ENCODE measurements at places on chromosomes 3 and 15. TPM values are rescaled to one million over a fixed set of nuclear protein-coding genes. Genes with fewer than 3 reads are reported as not detected.
A peak's percentile ranks its signal among the peaks of the same experiment; 100 is the strongest.

- no peak overlapping the region for H3K27ac ChIP-seq
- H3K27me3 ChIP-seq = no peaks in the 10 kb centered on the region
- no peak for DNase-seq
- H3K4me3 ChIP-seq = no peak overlapping the region
- no peaks in the 10 kb centered on the region for H3K36me3 ChIP-seq
Measured at GRCh38 chr3:160154596-160154995, 70.6 kb upstream of the C3orf80 start.

DNA sequence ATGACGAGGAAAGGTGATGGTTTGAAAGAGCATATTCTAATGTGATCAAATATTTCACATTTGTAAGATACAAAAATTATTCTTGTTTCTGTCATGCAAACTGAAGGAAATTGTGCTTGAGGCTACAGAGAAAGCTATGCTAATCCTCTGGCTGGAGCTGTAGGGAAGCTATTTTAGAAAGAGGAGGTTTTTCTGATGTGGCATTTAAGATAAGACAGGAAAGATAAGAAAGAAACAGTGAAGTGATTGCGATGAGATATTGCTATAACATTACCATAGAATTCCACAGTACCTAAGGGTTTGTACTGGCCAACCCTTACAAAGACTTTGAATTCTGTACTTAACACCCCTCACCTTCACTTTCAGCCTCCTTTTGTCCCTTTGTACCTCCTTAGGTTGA is 205.2 kb upstream of the LMCD1 start:
- DNase-seq = no peak
- no peak overlapping the region for H3K4me3 ChIP-seq

GRCh38 chr3:87546216-87546615 is 269.8 kb upstream of the POU1F1 start:
- DNase-seq = no peak
- H3K4me1 ChIP-seq = no peaks in the 10 kb centered on the region
- H3K36me3 ChIP-seq = no peaks in the 10 kb centered on the region
- no peak overlapping the region for H3K27ac ChIP-seq

DNA sequence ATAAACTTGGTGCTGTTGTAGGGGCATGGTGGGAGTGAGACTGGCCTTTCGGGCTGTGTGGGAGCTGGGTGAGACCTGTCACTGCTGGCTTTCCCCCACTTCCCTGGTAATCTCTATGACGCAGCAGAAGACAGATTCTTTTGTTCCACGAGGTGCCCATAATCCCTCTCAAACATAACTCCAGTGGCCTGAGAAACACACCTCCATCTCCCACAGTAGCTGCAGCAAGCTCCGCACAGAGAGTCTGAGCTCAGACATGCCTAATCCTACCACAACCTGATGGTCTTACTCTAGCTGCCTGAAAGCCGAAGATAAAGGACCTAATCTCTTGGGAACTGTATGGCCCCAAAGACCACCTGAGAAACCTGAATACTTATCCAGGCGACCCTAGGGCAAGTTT is 225.6 kb upstream of the CRBN start:
- H3K27me3 ChIP-seq = no peaks in the 10 kb centered on the region
- H3K4me1 ChIP-seq = no peaks in the 10 kb centered on the region
- no peak overlapping the region for H3K27ac ChIP-seq
- no peak for DNase-seq
- no peak overlapping the region for H3K4me3 ChIP-seq

DNA sequence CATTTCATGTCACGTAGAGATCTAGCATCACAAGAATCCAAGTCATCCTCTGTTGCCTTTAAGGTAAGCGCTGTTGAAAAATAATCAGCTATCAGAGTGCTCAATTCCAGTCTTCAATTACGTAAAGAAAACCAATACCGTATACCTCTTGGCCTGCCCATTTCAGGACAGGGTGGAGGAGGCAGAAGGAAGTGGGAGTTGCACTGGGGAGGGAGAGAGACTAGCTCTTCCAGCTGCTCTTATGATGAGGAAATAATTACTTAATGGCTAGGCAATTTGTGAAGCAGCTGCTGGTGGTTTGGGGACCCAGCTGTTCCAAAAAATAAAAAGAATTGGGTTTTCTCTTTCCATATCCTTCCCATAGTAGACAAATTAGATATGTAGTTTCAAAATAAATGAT is 365.8 kb upstream of the MCTP2 start:
- DNase-seq = no peak
- no peak overlapping the region for H3K27ac ChIP-seq
- H3K4me1 ChIP-seq = no peaks in the 10 kb centered on the region
- H3K36me3 ChIP-seq = no peaks in the 10 kb centered on the region

DNA sequence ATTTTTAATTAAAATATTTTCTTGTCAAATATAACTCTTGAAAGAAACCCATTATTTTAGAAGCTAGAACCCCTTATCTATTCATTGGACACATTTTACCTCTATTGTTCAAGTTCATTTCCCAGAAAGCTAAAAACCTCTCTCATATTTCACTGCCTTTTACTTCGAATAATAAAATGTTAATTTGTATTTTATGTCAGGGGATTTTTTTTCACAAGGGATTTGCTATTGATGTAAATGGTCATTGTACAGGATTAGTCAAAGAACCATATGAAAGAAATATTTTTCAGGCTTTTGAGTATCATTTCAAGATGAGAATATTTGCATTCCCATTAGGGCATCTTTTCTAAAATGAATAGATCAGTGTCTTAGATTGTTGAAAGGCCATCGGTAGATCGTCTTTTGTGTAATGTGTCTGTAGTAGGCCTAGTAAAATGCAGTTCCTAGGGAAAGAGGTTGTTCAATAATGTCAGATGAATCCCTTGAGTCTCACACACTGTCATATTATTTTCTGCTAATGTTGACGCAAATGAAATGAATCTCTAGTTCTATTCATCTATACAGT is 114.5 kb downstream of the ROBO1 start:
- H3K4me1 ChIP-seq = no peaks in the 10 kb centered on the region
- H3K36me3 ChIP-seq = no peaks in the 10 kb centered on the region
- H3K27ac ChIP-seq = no peak overlapping the region

DNA sequence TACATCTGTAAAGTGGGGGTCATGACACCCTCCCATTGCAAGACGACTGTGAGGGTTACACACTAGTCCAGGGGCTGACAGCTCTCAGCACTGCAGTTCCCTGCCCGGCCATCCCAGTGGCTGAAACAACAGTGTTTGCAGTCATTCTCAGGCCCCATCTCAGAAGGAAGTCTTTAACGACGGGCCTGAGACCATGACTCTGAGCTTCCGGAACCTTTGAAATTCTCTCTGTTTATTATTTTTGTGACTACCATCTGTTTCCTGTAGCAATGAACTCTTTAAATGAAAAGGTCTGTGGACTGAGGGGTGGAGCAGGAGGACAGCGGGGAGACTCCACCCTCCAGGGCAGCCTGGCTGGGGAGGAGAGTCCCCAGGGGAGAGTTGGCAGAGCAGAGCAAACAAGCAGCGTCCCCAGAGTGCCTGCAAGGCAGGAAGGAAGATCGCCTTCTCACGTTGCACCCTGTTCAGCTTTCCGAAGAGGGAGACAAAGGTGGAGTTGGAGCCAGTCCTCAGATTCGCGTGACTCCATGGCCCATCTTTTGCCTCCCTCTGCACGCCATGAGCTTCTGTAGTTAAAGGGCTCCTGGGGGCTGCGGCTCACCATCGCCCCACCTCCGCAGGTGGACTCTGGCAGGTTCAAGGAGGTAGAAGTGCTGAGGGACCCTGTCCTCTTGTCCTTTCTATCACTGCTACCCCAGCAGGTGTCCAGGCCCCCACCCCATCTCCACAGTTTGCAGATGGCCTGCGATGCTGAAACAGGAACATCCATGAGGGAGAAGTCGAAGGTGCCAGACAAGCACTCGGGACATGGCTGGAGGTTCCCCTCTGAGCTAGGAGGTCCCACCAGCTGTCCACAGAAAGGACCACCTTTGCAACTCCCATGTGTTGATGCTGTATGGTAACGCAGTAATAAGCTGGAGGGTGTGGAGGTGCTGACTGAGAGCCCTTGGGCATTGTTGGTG is 525.8 kb upstream of the PROK2 start:
- H3K36me3 ChIP-seq = no peaks in the 10 kb centered on the region
- H3K4me1 ChIP-seq = no peaks in the 10 kb centered on the region
- no peak overlapping the region for H3K4me3 ChIP-seq
- DNase-seq = no peak
- H3K27me3 ChIP-seq = no peaks in the 10 kb centered on the region
- peak overlapping the region; percentile 20 for H3K27ac ChIP-seq

DNA sequence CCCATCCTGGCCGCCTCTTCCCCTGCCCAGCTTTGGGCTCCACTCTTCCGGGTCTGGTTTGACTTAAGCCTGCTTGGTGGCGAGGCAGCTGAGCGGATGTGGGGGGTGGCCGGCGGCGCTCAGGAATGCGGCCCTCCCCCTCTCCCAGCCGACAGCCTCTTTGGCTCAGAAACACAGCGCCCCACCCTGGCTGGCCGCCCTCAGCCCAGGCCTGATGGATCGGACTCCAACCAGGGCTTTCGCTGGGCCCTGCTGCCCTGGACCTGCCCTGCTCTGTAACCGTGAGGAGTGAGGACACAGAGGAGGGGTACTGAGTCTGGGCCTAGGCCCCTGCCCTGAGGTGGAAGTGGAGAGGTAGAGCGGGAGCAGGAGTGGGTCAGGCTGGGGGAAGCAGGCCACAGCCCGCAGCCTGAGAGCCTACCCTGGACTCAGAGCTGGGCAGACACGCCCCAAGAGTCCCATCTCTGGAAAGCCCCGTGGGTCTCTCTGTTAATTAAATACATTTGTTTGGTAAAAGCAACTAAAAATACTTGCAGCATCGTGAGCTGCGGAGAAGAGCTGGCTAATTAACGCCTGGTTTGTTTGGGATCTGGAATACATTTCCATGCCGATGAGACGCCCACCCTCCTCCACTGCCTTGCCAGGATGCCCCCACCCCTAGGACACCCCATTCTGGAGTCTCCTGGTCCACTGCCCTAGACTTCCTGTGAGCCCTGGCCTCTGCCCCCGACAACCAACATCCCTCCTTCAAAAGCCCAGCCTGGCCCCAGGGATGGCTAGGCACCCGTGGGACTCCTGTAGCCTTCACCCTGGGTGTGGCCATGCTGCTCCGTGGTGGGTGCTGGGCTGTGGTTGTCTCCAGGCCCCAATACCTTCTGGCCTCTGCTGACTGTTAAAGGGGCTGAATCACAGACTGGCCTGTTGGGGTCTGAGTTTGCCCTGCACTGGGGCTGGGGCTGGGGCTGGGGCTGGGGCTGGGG is 19.6 kb downstream of the PLXNA1 start:
- peaks cover 19% of the 10 kb centered on the region for H3K4me1 ChIP-seq
- H3K27me3 ChIP-seq = no peaks in the 10 kb centered on the region
- peak; percentile 81 for DNase-seq
- H3K27ac ChIP-seq = peak overlapping the region; percentile 70
- no peaks in the 10 kb centered on the region for H3K36me3 ChIP-seq
- peak overlapping the region; percentile 51 for H3K4me3 ChIP-seq

RPP25 gene
- total RNA-seq = 7.6 TPM

STRC gene
- 0.64 TPM for total RNA-seq

DNA sequence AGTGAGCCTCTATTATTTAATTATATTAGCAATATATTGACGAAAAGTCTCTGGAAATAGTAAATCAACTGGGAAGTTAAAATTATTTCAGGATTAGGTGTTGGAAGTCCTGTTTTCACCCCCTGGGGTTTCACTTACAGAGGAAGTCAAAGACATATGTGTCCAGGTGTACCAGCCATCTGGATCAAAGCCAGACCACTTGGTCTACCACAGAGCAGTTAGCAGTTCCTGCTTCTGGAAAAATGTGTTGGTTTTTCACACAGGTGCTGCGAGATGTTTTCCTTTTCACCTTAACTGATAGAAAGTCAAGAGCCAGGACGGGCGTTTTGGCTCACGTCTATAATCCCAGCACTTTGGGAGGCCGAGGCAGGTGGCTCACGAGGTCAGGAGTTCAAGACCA is 13.1 kb downstream of the MME start:
- H3K4me3 ChIP-seq = no peak overlapping the region
- DNase-seq = no peak
- no peak overlapping the region for H3K27ac ChIP-seq
- H3K27me3 ChIP-seq = no peaks in the 10 kb centered on the region
- no peaks in the 10 kb centered on the region for H3K4me1 ChIP-seq
- no peaks in the 10 kb centered on the region for H3K36me3 ChIP-seq

- no peaks in the 10 kb centered on the region for H3K36me3 ChIP-seq
- no peak overlapping the region for H3K27ac ChIP-seq
- no peak overlapping the region for H3K4me3 ChIP-seq
- DNase-seq = no peak
- H3K27me3 ChIP-seq = no peaks in the 10 kb centered on the region
- H3K4me1 ChIP-seq = no peaks in the 10 kb centered on the region
Measured at GRCh38 chr3:111903067-111903511, 44.0 kb downstream of the PHLDB2 start.

DNA sequence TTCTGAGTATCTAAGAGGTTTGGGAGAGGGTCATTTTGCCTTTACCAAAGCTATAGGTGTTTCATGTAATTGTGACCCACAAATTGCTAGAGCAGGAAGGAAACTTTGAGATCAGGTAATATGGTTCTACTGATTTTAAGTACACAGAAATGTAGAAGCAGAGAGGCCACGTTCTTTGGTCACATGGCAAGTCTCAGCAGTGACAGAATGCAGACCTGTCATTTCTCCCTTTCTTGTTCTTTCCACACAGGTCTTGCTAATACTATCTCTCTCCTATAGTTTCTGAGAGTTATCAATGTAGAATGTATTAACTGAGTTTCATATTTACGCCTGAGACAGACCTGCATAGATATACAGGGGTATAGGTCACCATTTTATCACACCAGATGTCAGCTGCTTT is 10.9 kb upstream of the RTP1 start:
- H3K4me3 ChIP-seq = no peak overlapping the region
- peak overlapping the region; percentile 82 for H3K27ac ChIP-seq
- DNase-seq = no peak

- H3K27ac ChIP-seq = no peak overlapping the region
- H3K4me3 ChIP-seq = no peak overlapping the region
- H3K36me3 ChIP-seq = no peaks in the 10 kb centered on the region
- H3K4me1 ChIP-seq = peaks cover 5% of the 10 kb centered on the region
- H3K27me3 ChIP-seq = no peaks in the 10 kb centered on the region
- DNase-seq = no peak
Measured at GRCh38 chr3:14461748-14462324, 59.4 kb downstream of the SLC6A6 start.

GRCh38 chr3:31721676-31722075 is 189.0 kb downstream of the STT3B start:
- H3K4me1 ChIP-seq = no peaks in the 10 kb centered on the region
- no peak overlapping the region for H3K4me3 ChIP-seq
- DNase-seq = no peak
- no peaks in the 10 kb centered on the region for H3K27me3 ChIP-seq
- no peaks in the 10 kb centered on the region for H3K36me3 ChIP-seq
- no peak overlapping the region for H3K27ac ChIP-seq

- no peak for DNase-seq
- no peak overlapping the region for H3K4me3 ChIP-seq
- H3K36me3 ChIP-seq = no peaks in the 10 kb centered on the region
- H3K4me1 ChIP-seq = no peaks in the 10 kb centered on the region
- H3K27me3 ChIP-seq = no peaks in the 10 kb centered on the region
Measured at GRCh38 chr15:51076524-51077220, 18.0 kb downstream of the TNFAIP8L3 start.

DNA sequence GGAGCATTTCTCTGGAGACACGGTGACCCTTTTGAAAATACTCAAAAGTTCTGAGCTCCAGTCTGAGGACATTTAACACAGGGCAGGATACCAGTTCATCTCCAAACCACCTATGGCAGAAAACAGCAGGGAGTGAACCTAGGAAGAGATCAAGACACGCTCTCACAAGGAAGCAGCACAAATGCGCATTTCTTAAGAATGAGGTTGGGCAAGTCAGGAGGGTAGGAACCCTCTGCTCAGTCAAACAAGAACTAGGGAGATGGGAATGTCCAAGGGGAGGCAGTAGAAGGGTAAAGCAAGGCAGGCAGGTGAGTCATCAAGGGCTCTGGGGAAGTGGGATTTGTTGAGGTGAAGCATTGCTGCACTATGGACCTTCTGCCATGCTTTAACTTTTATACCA is 60.3 kb upstream of the PSMD6 start:
- no peak overlapping the region for H3K27ac ChIP-seq
- H3K4me1 ChIP-seq = no peaks in the 10 kb centered on the region
- no peak overlapping the region for H3K4me3 ChIP-seq
- no peaks in the 10 kb centered on the region for H3K27me3 ChIP-seq
- DNase-seq = no peak

All from breast epithelium (tissue), 4 donors.